Right atrium auricular region (tissue), 2 donors: ENCODE measurements at places on chromosomes 2 and 18. TPM values are rescaled to one million over a fixed set of nuclear protein-coding genes. Genes with fewer than 3 reads are reported as not detected.

DNA sequence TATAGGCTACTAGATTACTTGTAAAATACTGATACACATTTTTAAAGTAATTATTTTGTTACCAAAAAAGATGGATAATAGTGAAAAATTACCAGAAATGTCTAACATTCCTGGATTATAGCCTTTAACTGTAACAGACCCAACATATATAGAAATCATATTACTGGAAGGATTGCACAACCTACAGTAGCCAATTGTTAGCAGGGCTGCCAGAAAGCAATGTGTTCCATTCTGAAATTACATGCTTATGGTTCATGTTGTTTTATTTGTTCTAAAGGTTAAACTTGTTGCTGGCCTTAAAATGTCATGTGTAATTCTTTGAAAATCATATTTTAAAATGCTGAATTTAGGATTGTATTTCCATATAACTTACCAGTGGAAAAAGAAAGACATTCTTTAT is 793.6 kb upstream of the ACVR2A start:
- H3K27me3 ChIP-seq = no peaks in the 10 kb centered on the region
- DNase-seq = no peak
- no peak overlapping the region for H3K27ac ChIP-seq
- H3K36me3 ChIP-seq = no peaks in the 10 kb centered on the region
- H3K4me3 ChIP-seq = no peak overlapping the region

DNA sequence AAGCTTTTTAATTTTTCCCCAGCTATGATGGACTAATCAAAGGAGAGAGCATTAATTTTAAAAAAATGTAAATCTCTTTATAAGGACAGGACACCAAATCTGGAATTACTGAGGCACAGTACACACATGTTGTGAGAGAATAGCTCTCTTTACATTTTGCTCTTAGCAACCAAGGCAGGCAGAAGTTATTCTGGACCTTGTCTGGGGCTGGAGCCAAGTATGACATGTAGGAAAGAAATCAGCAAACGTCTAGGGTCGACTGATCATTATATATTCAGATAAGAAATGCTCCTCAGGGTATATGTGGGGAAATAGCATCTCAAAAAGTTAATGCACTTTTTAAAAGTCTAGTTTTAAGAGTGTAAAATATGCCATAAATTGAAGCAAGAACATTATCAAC is 1330.0 kb upstream of the CELF4 start:
- DNase-seq = no peak
- no peaks in the 10 kb centered on the region for H3K36me3 ChIP-seq
- no peaks in the 10 kb centered on the region for H3K27me3 ChIP-seq
- no peak overlapping the region for H3K27ac ChIP-seq
- no peaks in the 10 kb centered on the region for H3K4me1 ChIP-seq

GRCh38 chr2:208064220-208064961 is 39.1 kb upstream of the PLEKHM3 start:
- DNase-seq = no peak
- H3K4me1 ChIP-seq = no peaks in the 10 kb centered on the region
- no peak overlapping the region for H3K27ac ChIP-seq
- no peak overlapping the region for H3K4me3 ChIP-seq
- no peaks in the 10 kb centered on the region for H3K27me3 ChIP-seq
- no peaks in the 10 kb centered on the region for H3K36me3 ChIP-seq

GRCh38 chr2:66461664-66462500 is 27.0 kb downstream of the MEIS1 start:
- no peak for DNase-seq
- H3K27ac ChIP-seq = no peak overlapping the region
- H3K4me1 ChIP-seq = no peaks in the 10 kb centered on the region
- no peak overlapping the region for H3K4me3 ChIP-seq

DNA sequence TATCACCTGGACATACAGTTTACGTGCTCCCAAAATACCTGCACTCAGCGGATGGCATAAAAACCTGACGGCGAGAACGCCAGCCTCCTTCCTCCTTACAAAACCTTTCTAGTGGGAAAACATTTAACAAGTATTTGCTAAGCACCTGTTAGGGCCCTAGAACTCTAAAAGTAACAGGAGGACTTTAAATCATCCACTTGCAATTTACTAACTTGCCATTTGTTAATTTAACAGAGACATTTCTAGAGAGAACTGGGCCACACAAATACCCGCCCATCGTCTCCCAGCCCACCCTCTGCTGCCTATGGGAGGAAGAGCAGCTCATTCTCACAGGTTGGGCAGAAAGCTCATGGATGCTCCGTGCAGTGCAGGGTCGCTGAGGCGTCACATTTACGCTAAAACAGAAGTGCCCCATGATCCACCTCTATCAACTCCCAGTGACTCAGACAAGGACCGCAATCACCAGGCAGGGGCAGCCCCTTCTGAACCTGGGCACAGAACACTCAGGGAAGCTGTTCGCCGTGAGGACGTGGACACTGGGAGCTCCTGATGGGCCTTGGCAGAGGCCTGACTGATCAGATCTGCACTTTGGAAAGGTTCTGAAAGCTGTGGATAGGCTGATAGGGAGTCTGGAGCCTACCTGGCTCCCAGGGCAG is 106.9 kb downstream of the HDAC4 start:
- peak overlapping the region; percentile 64 for H3K27ac ChIP-seq
- DNase-seq = no peak
- H3K27me3 ChIP-seq = no peaks in the 10 kb centered on the region
- no peak overlapping the region for H3K4me3 ChIP-seq
- H3K4me1 ChIP-seq = peaks cover 76% of the 10 kb centered on the region

UBE2F gene
- total RNA-seq = 79.6 TPM

DNA sequence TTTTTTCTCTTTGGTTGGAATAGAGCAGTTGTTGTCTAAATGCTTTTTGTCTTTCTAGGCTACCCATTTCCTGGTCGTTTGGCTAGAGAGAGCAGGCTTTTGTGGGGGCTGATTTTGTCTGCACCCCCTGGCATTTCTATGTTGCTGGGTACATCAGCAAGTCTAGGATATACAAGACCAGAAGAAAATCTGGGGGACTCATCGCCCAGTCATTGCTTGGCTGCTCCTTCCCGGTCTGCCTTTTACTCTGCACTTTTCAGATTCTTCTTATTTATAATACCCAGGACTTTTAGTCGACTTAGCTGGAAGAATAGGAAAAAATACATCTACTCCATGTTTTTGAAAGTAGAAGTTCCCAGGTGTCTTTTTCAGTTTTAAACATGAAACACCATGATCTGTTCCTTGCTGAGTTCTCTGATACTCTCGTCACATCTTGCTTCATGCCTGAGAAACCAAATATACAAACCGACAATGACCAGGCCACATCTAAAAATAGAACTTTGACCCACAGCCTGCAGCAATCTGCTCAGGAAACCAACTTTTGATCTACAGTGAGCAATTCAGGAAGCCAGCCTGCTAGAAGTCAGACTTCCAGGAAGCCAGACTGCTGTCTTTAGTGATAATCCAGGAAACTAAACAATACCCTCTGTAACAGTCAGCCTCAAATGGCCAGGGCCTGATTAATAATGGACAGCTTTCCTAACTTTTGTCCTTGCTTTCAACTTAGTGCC is 163.8 kb upstream of the MEX3C start:
- H3K27me3 ChIP-seq = no peaks in the 10 kb centered on the region
- no peaks in the 10 kb centered on the region for H3K4me1 ChIP-seq
- H3K36me3 ChIP-seq = no peaks in the 10 kb centered on the region
- H3K27ac ChIP-seq = peak overlapping the region; percentile 11

LIMS3 gene
- 4.4 TPM for total RNA-seq

GRCh38 chr2:216644842-216645635 is 11.8 kb downstream of the IGFBP2 start:
- DNase-seq = no peak
- H3K27me3 ChIP-seq = no peaks in the 10 kb centered on the region
- H3K36me3 ChIP-seq = no peaks in the 10 kb centered on the region

DNA sequence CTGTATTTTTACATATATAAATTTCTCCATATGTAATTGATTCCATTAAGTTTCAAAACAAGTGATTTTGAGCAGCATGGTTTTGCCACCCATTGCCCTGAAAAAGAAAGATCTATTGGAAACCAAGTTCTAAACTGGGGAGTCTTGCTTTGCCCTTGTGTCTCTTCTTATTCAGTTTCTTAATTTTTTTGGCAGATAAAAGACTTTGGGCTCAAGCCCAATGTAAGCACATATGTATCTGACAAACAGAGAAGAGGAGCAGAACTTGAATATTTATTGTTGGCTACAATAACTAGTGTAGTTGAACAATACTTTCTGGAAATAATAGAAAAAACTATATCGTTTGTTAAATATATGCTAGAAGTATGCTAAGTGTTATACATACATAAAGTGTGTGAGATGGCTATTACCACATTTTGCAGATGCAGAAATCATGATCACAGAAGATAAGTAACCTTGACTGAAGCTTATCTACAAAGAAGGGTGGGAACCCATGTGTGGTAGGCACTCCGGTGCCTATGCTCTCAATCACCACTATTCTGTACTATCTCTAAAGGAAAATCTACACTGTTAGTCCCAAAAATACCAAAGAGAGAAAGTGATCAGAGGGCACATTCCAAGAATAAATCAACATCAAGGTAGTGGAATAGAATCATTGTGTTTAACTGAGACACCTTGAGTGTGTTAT is 109.1 kb downstream of the PLA2R1 start:
- no peak overlapping the region for H3K4me3 ChIP-seq
- H3K27me3 ChIP-seq = no peaks in the 10 kb centered on the region
- no peaks in the 10 kb centered on the region for H3K36me3 ChIP-seq
- H3K4me1 ChIP-seq = peaks cover 17% of the 10 kb centered on the region
- DNase-seq = no peak

GRCh38 chr2:7068457-7068856 is 151.2 kb downstream of the RNF144A start:
- H3K36me3 ChIP-seq = no peaks in the 10 kb centered on the region
- no peak for DNase-seq
- H3K27ac ChIP-seq = no peak overlapping the region
- no peaks in the 10 kb centered on the region for H3K4me1 ChIP-seq

GRCh38 chr18:80033181-80034067 is 810 bp upstream of the RBFA start:
- peak; percentile 86 for DNase-seq
- peaks cover 16% of the 10 kb centered on the region for H3K4me1 ChIP-seq
- H3K27me3 ChIP-seq = no peaks in the 10 kb centered on the region
- peak overlapping the region; percentile 87 for H3K27ac ChIP-seq
- peak overlapping the region; percentile 47 for H3K4me3 ChIP-seq

MATN3 gene
- not detected for total RNA-seq

SLC30A3 gene
- total RNA-seq = 5.7 TPM

DNA sequence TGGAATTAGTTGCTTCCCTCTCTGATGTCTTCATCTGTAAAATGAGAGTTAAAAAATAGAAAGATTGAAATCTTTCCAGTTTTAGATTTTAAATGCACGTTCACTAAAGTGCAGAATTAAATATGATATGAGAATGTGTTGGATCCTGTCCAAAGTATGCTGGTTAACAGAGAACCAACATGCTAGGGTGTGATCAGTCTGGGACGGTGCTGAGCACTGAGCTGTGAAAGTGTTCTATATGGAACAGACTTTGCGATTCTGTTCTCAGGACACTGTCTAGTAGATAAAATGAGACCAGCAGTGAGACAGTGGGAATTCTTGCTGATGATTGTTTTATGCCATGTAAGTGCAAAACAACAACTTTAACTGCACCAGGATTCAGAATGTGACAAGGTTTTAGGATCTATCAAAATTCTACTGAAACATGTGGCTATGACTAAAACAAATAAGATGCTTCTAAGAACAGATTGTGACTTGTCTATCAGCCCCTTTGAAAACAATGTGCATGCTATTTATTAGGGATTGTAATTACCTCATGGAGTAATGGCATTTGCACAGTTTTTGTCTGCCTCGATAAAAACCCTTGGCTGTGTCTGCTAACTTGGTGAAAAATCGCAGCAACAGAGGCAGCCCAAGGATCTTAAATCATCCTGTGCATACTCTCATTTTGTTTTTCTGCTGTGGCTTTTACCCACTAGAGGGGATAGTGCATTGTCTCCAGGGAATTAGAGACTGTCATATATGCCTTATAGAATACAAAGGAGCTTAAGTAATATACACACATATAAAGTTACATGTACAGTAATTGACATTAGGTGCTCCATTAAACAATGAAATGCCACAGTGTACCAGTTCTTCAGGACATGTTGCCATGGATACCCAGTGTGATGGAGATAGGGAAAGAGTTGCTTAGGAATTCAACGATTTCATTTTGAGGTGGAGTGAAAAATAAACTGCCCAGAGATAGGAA is 55.1 kb downstream of the MAP3K20 start:
- H3K27ac ChIP-seq = no peak overlapping the region
- no peaks in the 10 kb centered on the region for H3K4me1 ChIP-seq
- H3K27me3 ChIP-seq = no peaks in the 10 kb centered on the region
- H3K36me3 ChIP-seq = no peaks in the 10 kb centered on the region

- peaks cover 18% of the 10 kb centered on the region for H3K4me1 ChIP-seq
- no peak overlapping the region for H3K27ac ChIP-seq
- DNase-seq = no peak
- H3K27me3 ChIP-seq = no peaks in the 10 kb centered on the region
Observed at GRCh38 chr2:205403244-205403825, 279.0 kb upstream of the NRP2 start.
